Suppressor macrophage treated with lipopolysaccharide for 4 hours (primary cell): ENCODE measurements at places on chromosomes 13 and 19.

DNA sequence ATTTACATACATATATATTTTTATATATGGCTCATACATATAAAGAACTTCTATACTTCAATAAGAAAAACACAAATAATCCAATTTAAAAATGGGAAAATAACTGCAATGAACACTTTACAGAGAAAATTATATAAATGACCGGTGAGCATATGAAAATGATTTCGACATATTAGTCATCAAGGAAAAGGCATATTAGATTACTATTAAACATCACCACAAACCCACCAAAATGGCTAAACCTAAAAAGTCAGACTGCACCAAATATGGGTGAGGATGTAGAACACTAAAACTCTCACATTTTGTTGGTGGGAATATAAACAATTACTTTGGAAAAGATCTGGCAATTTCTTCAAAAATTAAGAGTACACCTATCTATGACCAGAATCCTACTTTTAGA is 316.2 kb downstream of the ENOX1 start:
- DNase-seq, result no peak

DNA sequence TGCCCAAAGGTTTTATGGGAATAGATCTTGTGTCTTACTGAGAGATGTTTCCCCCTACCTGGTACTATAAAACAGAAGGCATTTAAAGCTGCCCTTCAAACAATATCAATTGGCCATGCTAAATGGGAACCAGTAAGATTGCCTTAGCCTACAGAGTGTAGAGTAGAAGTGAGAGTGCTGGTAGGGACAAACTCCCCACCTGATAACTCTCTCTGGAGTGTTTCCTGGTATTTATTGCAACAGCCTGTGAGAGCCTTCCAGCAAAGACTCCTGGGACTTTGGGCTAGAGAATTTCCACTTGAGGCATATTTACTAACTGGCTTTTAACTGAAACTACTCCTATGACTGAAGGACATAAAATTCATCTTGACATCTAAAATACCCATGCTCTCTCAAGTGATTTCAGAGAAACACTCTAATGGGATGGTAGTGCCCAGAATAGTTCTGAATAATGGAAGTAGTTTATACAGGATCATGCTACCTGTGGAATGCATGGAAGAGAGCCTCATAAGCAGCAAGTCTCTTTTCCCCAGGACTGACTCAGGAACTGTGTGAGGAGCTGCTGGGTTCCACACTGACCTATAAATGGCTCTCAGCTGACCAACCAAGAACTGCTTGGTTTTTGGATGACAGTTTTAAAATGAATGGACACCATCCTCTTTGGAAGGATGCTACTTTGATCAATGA is 132.7 kb upstream of the SLITRK5 start:
- no peak for DNase-seq

- DNase-seq, result no peak
Observed at GRCh38 chr19:1159864-1160595, 14.0 kb downstream of the SBNO2 start.

DNA sequence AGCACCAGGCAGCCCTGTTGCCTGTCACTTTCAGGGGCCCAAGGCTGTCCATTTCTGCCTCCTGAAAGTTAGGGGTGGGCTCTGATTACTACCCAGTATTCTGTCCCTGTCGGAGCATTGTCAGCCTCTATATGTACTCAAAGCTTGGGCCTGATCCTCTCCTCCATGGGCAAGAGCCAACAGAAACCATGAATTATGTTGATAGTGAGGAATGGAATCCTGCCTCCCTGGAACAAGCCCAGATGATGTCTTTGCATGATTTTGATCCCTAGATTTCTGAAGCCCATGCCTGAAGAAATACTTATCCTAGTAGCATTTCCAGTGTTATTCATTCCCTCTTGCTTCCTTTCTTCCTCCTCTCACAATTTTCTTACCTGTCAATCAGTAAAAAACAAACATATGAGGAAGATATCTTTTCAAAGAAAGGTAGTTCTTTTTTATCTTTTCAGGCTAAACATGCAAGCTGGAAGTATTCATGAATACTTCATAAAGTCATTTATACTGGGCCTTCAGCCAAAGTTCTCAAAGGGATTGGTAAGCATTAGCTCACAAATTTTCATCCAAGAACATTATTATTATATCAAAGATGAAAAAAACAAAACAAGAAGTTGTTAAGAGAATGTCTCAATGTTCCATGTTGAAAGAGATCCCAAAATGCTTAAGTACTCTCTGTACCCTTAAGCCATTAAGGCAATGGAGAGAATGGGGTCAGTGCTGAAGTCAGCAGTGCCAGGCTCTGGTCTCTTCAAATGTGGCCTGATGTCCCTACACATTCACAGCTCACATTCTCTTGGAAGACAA is 171.7 kb downstream of the NHLRC3 start:
- DNase-seq, result no peak

DNA sequence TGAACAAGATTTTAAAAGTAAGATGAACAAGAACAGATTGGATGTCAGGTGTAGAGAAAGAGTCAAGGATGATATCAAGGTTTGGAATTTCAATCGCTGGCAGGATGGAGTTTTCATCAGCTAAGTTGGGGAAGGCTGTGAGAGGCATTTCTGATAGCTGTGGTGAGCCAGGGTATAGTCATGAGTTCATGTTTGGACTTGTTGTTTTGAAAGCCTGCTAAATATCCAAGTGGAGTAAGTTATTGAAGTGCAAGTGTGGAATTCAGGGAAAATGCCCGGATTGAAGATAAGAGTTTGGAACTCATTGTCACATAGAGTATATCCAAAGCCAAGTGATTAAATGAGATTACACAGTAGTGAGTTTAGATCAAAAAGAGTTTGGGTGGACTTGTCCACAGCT is 11.0 kb upstream of the EPSTI1 start:
- DNase-seq, result no peak

DNA sequence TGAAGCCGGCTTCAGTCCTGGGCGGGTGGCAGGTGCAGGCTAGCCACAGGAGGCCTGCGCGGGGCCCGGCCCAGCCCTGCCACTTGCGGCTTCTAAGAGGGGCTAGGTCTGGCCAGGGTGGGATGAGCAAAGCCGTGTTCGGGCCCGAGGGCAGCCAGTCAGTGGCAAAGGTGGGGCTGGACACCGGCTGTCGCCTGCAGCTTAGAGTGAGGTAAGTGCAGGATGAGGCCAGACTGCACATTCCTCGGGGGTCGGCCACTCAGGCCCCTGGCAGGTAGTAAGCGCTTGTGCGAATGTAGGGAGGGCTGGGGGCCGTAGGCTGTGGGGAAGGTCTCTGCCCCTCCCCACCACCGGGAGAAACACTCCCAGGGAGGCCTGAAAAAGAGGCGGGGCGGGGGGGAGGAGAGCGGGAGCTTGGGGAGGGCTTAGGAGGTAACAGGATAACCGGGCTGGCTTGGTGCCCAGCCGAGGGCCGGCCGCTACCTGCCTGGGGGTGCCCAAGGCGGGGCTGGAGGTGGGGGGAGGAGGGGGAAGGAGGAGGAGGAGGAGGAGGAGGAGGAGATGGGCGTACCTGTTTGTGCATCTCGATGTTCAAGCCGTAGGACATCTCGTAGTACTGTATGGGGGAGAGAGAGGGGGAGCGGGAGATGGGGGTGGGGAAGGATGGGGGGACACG is 6.4 kb downstream of the TLE5 start:
- no peak for DNase-seq

DNA sequence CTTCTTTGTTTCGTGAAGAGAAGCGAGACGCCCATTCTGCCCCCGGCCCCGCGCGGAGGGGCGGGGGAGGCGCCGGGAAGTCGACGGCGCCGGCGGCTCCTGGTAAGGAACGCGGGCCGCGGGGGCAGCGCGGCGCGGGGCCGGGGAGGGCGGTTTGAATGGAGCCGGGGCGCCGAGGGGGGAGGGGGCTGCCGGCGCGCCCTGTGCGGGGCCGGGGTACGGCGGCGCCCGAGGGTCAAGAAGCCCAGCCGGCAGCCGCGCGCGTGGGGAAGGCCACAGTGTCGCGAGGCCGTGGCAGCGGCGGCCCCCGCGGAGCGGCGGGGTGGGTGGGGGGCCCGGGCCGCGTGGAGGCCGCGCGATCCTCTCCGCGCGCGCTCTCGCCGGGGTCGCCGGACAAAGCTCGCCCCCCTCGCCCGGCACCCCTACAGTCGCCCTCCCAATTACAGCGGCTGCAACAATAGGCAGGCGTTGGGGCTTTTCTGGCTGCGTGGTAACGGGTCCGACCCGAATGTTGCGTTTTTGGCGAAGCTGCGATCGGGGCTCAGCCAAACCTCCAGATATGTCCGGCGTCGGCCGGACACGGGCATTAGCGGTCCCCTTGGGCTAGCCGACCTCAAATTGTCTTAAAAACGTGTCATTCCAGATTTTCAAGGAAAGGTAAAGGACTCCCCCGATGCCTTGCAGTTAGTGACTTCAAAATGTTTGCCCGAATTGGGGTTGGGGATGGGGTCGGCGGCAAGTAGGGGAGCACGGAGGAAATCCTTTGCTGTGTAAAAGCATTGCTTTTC is 437 bp downstream of the SMARCA4 start:
- peak; percentile 17 for DNase-seq

GRCh38 chr13:58855283-58855682 is 1223.7 kb downstream of the PCDH17 start:
- DNase-seq, result no peak

DNA sequence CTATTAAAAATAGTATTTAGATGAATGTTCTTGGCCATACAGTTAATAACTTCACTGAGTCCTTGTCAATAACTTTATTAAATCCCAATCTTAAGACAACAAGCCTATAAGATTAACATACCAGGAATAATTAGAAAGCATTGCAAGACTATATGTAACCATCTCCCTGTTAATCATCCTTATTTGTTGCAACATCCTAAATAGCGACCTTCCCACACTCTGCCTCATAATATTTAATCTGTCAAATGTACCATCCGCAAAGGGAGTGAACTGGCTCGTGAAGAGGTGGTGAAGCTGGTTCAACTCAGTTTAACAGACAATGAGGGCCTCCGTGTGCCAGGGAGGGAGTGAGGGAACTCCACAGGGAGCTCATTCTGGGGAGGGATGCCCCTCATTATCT is 33.9 kb downstream of the KL start:
- DNase-seq, result no peak

GRCh38 chr13:71306821-71307220 is 560.2 kb downstream of the DACH1 start:
- DNase-seq, result no peak

DNA sequence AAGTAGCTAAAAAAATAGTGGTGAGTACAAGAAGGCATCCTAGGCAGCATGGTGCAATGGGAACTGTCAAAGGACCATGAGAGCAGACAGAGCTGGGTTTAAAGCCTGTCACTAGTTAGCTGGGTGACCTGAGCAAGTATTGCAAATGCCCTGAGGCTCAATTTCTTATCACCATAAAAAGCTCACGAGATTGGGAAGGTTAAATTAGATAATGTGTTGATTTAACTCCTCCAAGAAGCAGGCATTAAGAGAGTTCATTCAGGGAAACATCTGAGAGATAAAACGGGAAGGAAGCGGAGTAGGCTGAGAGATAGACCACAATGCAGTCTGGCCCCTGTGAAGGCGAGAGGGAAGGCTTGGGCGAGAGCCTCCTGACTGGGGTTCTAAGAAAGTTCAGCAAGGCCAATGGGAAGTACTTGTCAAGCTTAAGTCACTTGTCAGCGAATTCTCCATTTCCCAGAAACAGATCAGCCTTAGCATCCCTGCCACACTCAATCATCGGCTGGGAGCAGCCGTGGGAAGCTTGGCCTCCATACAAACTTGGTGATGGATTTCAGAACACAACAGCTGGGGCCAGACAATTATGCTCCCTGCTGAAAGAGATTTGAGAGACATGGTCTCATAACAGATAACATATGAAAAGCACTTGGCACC is 105.5 kb downstream of the POU4F1 start:
- DNase-seq, result no peak

- peak; percentile 27 for DNase-seq
Observed at GRCh38 chr13:41985788-41986508, 25.0 kb upstream of the VWA8 start.

GRCh38 chr19:11324079-11324661 is 15.3 kb downstream of the RAB3D start:
- DNase-seq, result peak; percentile 86

DNA sequence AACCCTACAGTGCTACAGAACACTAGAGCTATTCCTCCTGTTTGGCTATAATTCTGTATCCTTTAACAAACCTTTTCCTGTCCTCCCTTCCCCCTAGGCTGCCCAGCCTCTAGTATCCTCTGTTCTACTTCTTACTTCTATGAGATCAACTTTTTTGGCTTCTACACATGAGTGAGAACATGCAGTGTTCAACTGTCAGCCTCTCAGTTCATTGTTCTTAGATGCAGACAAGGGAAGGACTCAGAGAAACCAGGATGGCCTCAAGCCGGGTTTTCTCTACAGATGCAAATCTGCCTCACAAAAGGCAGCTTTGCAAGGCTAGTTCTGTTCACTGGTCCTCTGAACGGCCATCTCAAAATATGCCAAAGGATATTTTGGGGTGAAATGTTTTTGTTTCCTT is 18.4 kb downstream of the AMER2 start:
- no peak for DNase-seq

GRCh38 chr19:57560049-57560491 is 407 bp upstream of the ZNF550 start:
- no peak for DNase-seq

DNA sequence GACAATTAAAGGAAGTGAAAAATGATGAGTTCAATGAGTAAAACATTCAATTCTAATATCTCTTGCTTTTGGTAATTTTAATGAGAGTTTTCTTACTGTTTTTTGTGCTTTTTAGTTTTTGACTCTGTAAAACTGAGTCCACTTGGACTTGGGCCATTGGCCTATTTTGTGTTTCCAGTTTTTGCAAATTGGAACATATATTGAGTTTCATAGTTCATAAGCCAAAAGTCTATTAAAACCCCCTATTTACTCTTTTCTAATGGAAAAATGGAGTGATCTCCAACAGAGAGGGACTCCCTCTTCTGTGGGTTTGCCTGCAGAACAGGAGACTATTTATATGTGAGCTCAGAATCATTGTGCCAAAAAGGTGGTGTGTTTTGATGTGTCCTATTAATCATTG is 219.7 kb upstream of the SPRY2 start:
- no peak for DNase-seq

DNA sequence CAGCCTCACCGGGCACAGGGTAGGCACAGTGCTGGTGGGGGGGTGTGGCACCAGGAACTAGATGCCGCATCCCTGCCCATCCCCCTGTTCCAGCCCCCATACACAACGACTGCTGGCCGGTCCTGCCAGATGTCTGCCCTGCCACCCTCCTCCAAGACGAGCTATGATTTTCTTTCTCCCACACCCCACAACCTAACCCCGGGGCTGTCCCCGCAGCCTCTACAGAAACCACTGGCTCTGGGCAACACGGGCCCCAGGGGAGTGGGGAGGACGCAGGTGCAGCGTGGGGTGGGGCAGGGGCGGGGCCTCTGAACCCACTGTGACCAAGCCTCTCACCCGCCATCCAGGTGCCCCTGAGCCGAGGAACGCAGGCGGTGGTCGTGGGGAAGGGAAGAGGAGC is 15.5 kb downstream of the PGLS start:
- no peak for DNase-seq
